ENCODE measurements at places on chromosomes 2 and 18.

DNA sequence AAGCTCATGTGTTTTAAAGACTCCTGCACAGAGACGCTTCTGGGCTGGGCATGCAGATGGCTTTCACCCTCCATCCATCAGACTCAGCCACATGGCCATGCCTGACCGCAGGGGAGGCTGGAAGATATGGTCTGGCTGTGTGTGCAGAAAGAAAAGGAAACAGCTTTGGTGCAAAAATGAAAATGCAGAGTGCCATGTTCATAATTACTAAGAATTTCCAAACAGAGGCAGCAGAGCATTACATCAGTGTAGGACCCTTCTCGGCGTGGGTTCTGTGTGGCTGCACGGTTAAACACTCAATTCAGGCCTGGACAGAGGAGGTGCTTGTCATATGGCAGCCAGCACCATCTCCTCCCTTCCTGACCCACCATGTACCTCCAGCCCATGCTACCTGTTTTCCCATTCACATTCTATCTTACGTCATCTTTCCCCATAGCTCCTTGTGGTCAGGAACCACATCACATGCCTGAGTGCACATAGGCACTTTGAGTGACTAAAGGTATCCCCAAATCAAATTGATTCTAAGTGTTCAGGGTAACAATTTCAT lies 200.3 kb upstream of the ID2 start:
- DNase-seq = no peak

DNA sequence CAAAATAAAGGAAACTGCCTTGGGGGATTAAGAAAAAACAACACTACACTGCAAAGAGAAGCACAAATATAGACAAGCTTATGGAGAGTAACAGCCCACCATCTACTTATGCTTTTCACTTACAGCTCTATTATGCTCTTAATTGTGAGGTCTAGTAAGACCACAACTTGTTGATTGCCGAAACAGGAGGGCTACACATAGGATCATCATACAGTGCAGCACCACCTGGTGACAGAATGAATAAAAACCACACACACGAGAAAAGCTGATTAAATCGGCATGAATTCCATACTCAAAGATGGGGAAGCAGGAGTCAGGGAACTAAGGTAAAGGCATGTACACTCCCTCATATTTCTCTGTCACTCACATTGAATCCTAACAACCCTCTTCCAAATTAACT lies 259.2 kb downstream of the IKZF2 start:
- DNase-seq = no peak

GRCh38 chr2:70897977-70898226 lies 37.8 kb upstream of the ATP6V1B1 start:
- DNase-seq = no peak

GRCh38 chr2:67272195-67272594 lies 124.9 kb upstream of the ETAA1 start:
- DNase-seq = no peak
